Chondrocyte (in vitro differentiated cells): ENCODE measurements at places on chromosomes 16 and 17. TPM values are rescaled to one million over a fixed set of nuclear protein-coding genes. Genes with fewer than 3 reads are reported as not detected.

GRCh38 chr16:31273187-31273586 is 13.4 kb downstream of the ITGAM start:
- H3K36me3 ChIP-seq, result no peaks in the 10 kb centered on the region
- peaks cover 17% of the 10 kb centered on the region for H3K27me3 ChIP-seq
- DNase-seq, result no peak
- no peak overlapping the region for H3K4me3 ChIP-seq
- H3K4me1 ChIP-seq, result no peaks in the 10 kb centered on the region

The SLC38A8 gene
- not detected in 3 replicates for total RNA-seq

The ADORA2B gene
- 4.6 to 9.7 TPM (median 9.6 TPM) in 3 replicates for total RNA-seq

DNA sequence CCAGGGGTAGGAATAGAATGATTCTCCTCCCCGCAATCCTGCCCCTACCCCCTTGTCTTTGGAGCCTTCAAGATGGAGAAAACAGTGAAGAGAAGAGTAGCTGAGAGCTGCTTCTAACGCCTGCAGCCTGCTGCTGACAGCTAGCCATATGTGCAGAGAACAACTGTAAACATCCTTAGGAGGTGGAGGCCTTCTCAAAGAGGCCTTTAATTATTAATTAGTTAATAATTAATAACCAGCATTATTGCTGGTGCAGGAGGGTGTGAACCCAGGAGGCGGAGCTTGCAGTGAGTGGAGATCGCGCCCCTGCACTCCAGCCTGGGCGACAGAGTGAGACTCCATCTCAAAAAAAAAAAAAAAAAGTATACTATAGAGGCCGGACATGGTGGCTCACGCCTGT is 8.5 kb downstream of the BFAR start:
- H3K4me3 ChIP-seq, result no peak overlapping the region
- no peak overlapping the region for H3K27ac ChIP-seq
- H3K27me3 ChIP-seq, result no peaks in the 10 kb centered on the region
- peaks cover 3% of the 10 kb centered on the region for H3K36me3 ChIP-seq
- DNase-seq, result no peak

The SCIMP gene
- total RNA-seq, result not detected in 3 replicates

GRCh38 chr17:41455236-41455635 is 11.9 kb downstream of the KRT32 start:
- peaks cover 36% of the 10 kb centered on the region for H3K27me3 ChIP-seq
- H3K4me1 ChIP-seq, result peaks cover 4% of the 10 kb centered on the region
- H3K36me3 ChIP-seq, result peaks cover 3% of the 10 kb centered on the region
- DNase-seq, result no peak
- no peak overlapping the region for H3K27ac ChIP-seq

DNA sequence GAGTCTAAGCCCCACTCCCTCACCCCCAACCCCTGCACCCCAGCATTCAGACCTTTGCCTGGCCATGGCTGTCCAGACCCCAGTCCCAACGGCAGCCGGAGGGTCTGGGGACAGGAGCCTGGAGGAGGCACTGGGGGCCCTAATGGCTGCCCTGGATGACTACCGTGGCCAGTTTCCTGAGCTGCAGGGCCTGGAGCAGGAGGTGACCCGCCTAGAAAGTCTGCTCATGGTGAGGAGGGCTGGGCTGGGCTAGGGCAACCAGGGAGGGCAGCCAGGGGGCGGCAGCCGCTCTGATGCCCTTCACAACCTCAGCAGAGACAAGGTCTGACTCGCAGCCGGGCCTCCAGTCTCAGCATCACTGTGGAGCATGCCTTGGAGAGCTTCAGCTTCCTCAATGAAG is 14.4 kb downstream of the RIPOR1 start:
- peaks cover 25% of the 10 kb centered on the region for H3K36me3 ChIP-seq
- no peak overlapping the region for H3K4me3 ChIP-seq
- H3K4me1 ChIP-seq, result peaks cover 33% of the 10 kb centered on the region
- H3K27me3 ChIP-seq, result no peaks in the 10 kb centered on the region
- H3K27ac ChIP-seq, result no peak overlapping the region

The SLC52A1 gene
- total RNA-seq, result not detected in 3 replicates

The TBC1D3B gene
- total RNA-seq, result 4.6 to 8.4 TPM (median 6.2 TPM) in 3 replicates

- H3K27me3 ChIP-seq, result no peaks in the 10 kb centered on the region
- no peaks in the 10 kb centered on the region for H3K4me1 ChIP-seq
- H3K27ac ChIP-seq, result no peak overlapping the region
- peak; percentile 5 for DNase-seq
- no peaks in the 10 kb centered on the region for H3K36me3 ChIP-seq
- H3K4me3 ChIP-seq, result no peak overlapping the region
Observed at GRCh38 chr16:50678531-50678930, 2.6 kb downstream of the SNX20 start.

DNA sequence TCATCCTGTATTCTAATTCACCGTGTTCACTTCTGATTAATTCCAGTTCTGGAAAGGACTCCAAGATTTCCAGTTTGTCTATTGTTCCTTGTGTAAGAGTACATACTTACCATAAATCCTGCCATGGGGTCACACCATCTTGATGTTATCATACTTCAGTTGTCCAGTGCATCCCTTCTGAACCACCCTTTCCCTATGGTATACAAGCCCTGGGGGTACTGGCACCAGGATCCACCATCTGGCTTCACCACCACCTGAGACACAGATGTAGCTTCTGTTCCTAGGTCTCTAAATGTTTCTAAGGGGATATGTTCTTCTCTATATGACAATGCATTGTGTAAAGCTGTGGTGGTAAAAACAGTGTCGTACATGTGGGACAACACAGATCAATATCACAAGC is 21.2 kb downstream of the SGF29 start:
- H3K4me3 ChIP-seq, result no peak overlapping the region
- DNase-seq, result no peak
- H3K27me3 ChIP-seq, result no peaks in the 10 kb centered on the region
- H3K4me1 ChIP-seq, result peaks cover 17% of the 10 kb centered on the region
- H3K36me3 ChIP-seq, result peaks cover 1% of the 10 kb centered on the region

The HNF1B gene
- 3.6 to 10.5 TPM (median 10.1 TPM) in 3 replicates for total RNA-seq

DNA sequence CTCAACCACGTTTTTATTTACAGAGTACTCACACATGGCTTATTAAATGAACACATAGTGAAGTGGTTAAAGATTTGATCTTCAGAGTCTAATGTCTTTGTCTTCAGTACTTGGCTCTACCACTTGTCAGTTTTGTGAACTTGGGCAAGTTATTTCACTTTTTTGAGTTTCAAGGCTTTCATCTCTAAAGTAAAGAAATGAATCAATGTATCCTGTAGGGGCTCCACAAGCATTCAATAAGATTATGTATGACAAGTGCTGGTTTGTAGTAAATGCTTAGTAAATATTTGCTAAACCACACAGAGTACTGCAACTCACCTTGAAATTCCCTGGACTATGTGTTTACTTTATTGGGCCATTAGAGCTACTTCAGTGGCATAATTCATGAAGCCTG is 446.0 kb upstream of the GOT2 start:
- no peaks in the 10 kb centered on the region for H3K4me1 ChIP-seq
- no peak overlapping the region for H3K27ac ChIP-seq
- H3K4me3 ChIP-seq, result no peak overlapping the region

The PTGES3L gene
- total RNA-seq, result 1.2 to 5.7 TPM (median 3.9 TPM) in 3 replicates

GRCh38 chr17:72311004-72311403 is 190.2 kb downstream of the SOX9 start:
- H3K36me3 ChIP-seq, result no peaks in the 10 kb centered on the region

- no peak for DNase-seq
- peaks cover 11% of the 10 kb centered on the region for H3K4me1 ChIP-seq
- H3K27me3 ChIP-seq, result no peaks in the 10 kb centered on the region
- H3K4me3 ChIP-seq, result peak overlapping the region; percentile 80
- peak overlapping the region; percentile 61 for H3K27ac ChIP-seq
Observed at GRCh38 chr16:77723108-77723514, 797 bp downstream of the NUDT7 start.

DNA sequence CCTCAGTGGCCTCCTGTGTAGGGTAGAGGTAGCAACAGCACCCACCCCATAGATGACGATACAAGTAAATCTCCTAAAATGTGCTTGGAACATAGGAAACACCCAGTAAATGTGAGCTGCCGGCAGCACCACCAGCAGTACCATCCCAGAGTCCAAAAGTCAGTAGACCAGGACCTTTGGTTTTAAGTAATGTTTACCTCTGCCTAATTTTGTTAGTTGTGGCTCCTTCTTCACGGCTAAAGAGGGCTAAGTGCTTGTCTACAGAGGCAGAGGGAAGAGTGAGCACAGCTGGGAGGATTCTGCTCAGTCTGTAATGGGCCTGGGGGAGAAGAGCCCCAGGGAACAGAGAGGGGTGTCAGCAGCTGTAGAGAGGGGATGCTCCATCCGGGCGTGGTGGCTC is 91.3 kb upstream of the FBXO47 start:
- no peaks in the 10 kb centered on the region for H3K36me3 ChIP-seq
- no peak overlapping the region for H3K27ac ChIP-seq
- peaks cover under 1% of the 10 kb centered on the region for H3K27me3 ChIP-seq
- H3K4me3 ChIP-seq, result no peak overlapping the region
- H3K4me1 ChIP-seq, result peaks cover 26% of the 10 kb centered on the region
- DNase-seq, result no peak

The SYCE1L gene
- 3.1 to 4.0 TPM (median 3.9 TPM) in 3 replicates for total RNA-seq

- peak overlapping the region; percentile 51 for H3K27ac ChIP-seq
- peaks cover 13% of the 10 kb centered on the region for H3K36me3 ChIP-seq
- peak overlapping the region; percentile 19 for H3K4me3 ChIP-seq
- H3K4me1 ChIP-seq, result peaks cover 75% of the 10 kb centered on the region
- DNase-seq, result no peak
Observed at GRCh38 chr17:40346765-40347158, 17.8 kb downstream of the GJD3 start.

DNA sequence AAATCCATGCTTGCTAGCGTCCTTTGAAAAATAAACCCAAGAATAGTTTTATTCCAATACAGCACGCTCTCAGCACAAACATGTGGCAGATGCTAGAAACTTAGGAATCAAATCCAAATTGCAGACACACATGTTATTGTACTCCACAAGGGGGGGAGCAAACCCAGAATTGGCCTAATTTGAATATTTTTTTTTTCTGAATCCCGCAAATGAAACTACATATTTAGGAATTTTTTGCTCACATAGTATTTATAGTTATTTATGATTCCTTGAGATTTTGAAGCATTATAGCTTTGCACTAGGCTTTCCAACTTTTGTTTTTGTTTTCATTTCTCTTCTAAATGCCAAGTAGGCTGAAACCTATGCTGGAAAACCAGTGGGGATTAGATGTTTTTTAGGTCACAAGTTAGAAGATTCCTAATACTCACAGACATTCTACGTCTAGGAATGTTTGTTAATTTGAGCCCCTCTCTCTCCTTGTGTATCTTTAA is 59.3 kb upstream of the CDH11 start:
- DNase-seq, result no peak
- no peak overlapping the region for H3K27ac ChIP-seq
- no peak overlapping the region for H3K4me3 ChIP-seq
- H3K4me1 ChIP-seq, result peaks cover 43% of the 10 kb centered on the region
- H3K36me3 ChIP-seq, result no peaks in the 10 kb centered on the region

- peaks cover 3% of the 10 kb centered on the region for H3K36me3 ChIP-seq
- no peak for DNase-seq
- no peak overlapping the region for H3K4me3 ChIP-seq
- H3K27me3 ChIP-seq, result peaks cover 10% of the 10 kb centered on the region
- no peaks in the 10 kb centered on the region for H3K4me1 ChIP-seq
- no peak overlapping the region for H3K27ac ChIP-seq
Observed at GRCh38 chr16:8716592-8716991, 42.2 kb downstream of the ABAT start.

The PSMC3IP gene
- 4.9 to 13.0 TPM (median 6.1 TPM) in 3 replicates for total RNA-seq

GRCh38 chr17:76827736-76828135 is 40.5 kb upstream of the MGAT5B start:
- no peaks in the 10 kb centered on the region for H3K4me1 ChIP-seq
- no peak overlapping the region for H3K27ac ChIP-seq
- no peak overlapping the region for H3K4me3 ChIP-seq
- peaks cover 33% of the 10 kb centered on the region for H3K27me3 ChIP-seq
- peaks cover 2% of the 10 kb centered on the region for H3K36me3 ChIP-seq

DNA sequence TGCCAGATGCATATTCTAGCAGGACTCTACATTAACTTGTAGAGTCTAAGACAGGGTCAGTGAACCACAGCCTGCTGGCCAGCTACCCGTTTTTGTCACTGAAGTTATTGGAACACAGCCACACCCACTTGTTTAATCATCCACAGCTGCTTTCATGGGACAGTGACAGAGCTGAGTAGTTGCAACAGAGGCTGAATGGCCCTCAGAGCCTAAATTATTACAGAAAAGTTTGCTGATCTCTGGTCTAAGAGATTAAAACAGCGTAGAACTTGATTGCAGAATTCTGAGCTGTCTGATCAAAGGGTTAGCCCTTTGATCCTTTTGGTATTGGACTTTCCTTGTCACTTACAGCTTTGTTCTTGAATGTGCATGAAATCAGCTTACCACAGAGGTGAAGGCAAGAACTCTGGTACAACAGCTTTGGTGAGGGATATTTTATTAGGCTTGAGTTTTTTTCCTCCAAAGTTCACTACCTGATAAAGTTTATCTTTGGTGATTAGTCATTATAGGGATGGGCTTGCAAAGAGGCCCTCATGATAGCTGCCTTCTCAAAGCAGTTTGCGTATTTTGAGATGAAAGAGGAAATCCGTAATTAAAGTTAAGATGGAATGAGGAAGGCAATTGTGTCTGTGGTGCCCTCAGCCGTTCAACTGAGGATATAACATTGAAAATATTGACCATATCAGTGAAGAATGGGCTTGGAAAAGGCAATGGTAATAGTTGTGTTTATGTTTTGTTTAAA is 23.6 kb downstream of the ALDH3A2 start:
- peaks cover 14% of the 10 kb centered on the region for H3K36me3 ChIP-seq
- H3K4me3 ChIP-seq, result no peak overlapping the region
- H3K4me1 ChIP-seq, result peaks cover 6% of the 10 kb centered on the region

- H3K36me3 ChIP-seq, result peaks cover 3% of the 10 kb centered on the region
- peaks cover 6% of the 10 kb centered on the region for H3K4me1 ChIP-seq
- DNase-seq, result no peak
- H3K27me3 ChIP-seq, result no peaks in the 10 kb centered on the region
Observed at GRCh38 chr16:72125635-72126428, 32.2 kb downstream of the DHX38 start.

The CLEC18A gene
- total RNA-seq, result 3.5 to 4.5 TPM (median 4.3 TPM) in 3 replicates

The CKLF gene
- total RNA-seq, result 47.3 to 52.8 TPM (median 51.9 TPM) in 3 replicates

GRCh38 chr17:36105781-36106492 is 2.3 kb downstream of the CCL4 start:
- peaks cover 22% of the 10 kb centered on the region for H3K27me3 ChIP-seq
- no peaks in the 10 kb centered on the region for H3K4me1 ChIP-seq
- no peak overlapping the region for H3K4me3 ChIP-seq

The TVP23A gene
- 0.07 TPM in 1 of 3 replicates, not detected in the others for total RNA-seq

The SEPTIN12 gene
- total RNA-seq, result not detected in 3 replicates

The PABPN1L gene
- total RNA-seq, result not detected in 3 replicates

- H3K36me3 ChIP-seq, result peaks cover 20% of the 10 kb centered on the region
- peaks cover 24% of the 10 kb centered on the region for H3K4me1 ChIP-seq
- H3K4me3 ChIP-seq, result peak overlapping the region; percentile 4
- H3K27ac ChIP-seq, result peak overlapping the region; percentile 90
- H3K27me3 ChIP-seq, result no peaks in the 10 kb centered on the region
Observed at GRCh38 chr17:67151717-67152116, 93.3 kb downstream of the HELZ start.

The CTRB1 gene
- not detected in 3 replicates for total RNA-seq

The SGCA gene
- total RNA-seq, result 0.85 to 5.5 TPM (median 1.3 TPM) in 3 replicates

The GAST gene
- total RNA-seq, result not detected in 3 replicates

GRCh38 chr16:56603589-56603988 is 4.8 kb upstream of the MT2A start:
- DNase-seq, result no peak
- peaks cover 34% of the 10 kb centered on the region for H3K4me1 ChIP-seq
- peaks cover 2% of the 10 kb centered on the region for H3K27me3 ChIP-seq
- no peaks in the 10 kb centered on the region for H3K36me3 ChIP-seq
- H3K4me3 ChIP-seq, result no peak overlapping the region
